A549 treated with CpdA at 1 μM for 4 hours (cell line): ENCODE measurements at places on chromosomes 5 and 9. TPM values are rescaled to one million over a fixed set of nuclear protein-coding genes. Genes with fewer than 3 reads are reported as not detected.

ARID3C gene
- 0.15 to 0.33 TPM (median 0.23 TPM) in 4 of 5 replicates, not detected in the other for total RNA-seq

TGFBI gene
- 1,442 to 2,234 TPM (median 1,874 TPM) in 5 replicates for total RNA-seq

HAVCR2 gene
- total RNA-seq = 0.29 to 0.57 TPM (median 0.52 TPM) in 5 replicates

MLLT3 gene
- total RNA-seq = 12.4 to 18.6 TPM (median 16.1 TPM) in 5 replicates

ADRA1B gene
- 7.5 to 10.2 TPM (median 9.9 TPM) in 5 replicates for total RNA-seq

TRIM36 gene
- 1.5 to 1.7 TPM (median 1.7 TPM) in 5 replicates for total RNA-seq

RAB14 gene
- 44.3 to 46.3 TPM (median 44.7 TPM) in 5 replicates for total RNA-seq

SLC45A2 gene
- total RNA-seq = 0.07 to 0.16 TPM in 2 of 5 replicates, not detected in the others

LIX1 gene
- not detected in 5 replicates for total RNA-seq

PCDHA1 gene
- total RNA-seq = 0.12 to 0.23 TPM (median 0.21 TPM) in 5 replicates

ENDOG gene
- total RNA-seq = 13.5 to 31.4 TPM (median 28.3 TPM) in 5 replicates

RANBP6 gene
- 11.5 to 19.8 TPM (median 14.8 TPM) in 5 replicates for total RNA-seq

HEMGN gene
- not detected in 5 replicates for total RNA-seq

GARIN3 gene
- total RNA-seq = not detected in 5 replicates

NPR2 gene
- 3.5 to 6.7 TPM (median 6.4 TPM) in 5 replicates for total RNA-seq

TEK gene
- 0.03 to 0.08 TPM (median 0.06 TPM) in 5 replicates for total RNA-seq

IL6ST gene
- 34.7 to 84.5 TPM (median 46.6 TPM) in 5 replicates for total RNA-seq

MED7 gene
- total RNA-seq = 13.8 to 21.1 TPM (median 16.4 TPM) in 5 replicates

PCDHGA1 gene
- total RNA-seq = 0.27 to 0.49 TPM (median 0.31 TPM) in 5 replicates

IL5 gene
- not detected in 5 replicates for total RNA-seq

IFNA21 gene
- total RNA-seq = not detected in 5 replicates

ANKRD18B gene
- total RNA-seq = 5.6 to 8.6 TPM (median 7.2 TPM) in 5 replicates

IFNA2 gene
- not detected in 5 replicates for total RNA-seq

AK8 gene
- total RNA-seq = 0.84 to 1.4 TPM (median 1.2 TPM) in 5 replicates

FOXD4L5 gene
- 0.05 to 0.12 TPM (median 0.06 TPM) in 3 of 5 replicates, not detected in the others for total RNA-seq

FAM221B gene
- total RNA-seq = not detected in 5 replicates

FNIP1 gene
- total RNA-seq = 10.7 to 14.8 TPM (median 12.4 TPM) in 5 replicates

SLIT3 gene
- total RNA-seq = 13.2 to 21.0 TPM (median 19.6 TPM) in 5 replicates

SLC6A18 gene
- not detected in 5 replicates for total RNA-seq

FOXD4 gene
- total RNA-seq = 0.29 to 0.59 TPM (median 0.53 TPM) in 5 replicates
